Osteocyte (in vitro differentiated cells): ENCODE measurements at places on chromosomes 3 and 15. TPM values are rescaled to one million over a fixed set of nuclear protein-coding genes. Genes with fewer than 3 reads are reported as not detected.
A peak's percentile ranks its signal among the peaks of the same experiment; 100 is the strongest.

- DNase-seq: no peak
These were observed 37.4 kb upstream of the LDHAL6B start for GRCh38 chr15:59169251-59169708.

- no peak for DNase-seq
These were observed 2.4 kb downstream of the SLC6A6 start for GRCh38 chr3:14404631-14405359.

DNA sequence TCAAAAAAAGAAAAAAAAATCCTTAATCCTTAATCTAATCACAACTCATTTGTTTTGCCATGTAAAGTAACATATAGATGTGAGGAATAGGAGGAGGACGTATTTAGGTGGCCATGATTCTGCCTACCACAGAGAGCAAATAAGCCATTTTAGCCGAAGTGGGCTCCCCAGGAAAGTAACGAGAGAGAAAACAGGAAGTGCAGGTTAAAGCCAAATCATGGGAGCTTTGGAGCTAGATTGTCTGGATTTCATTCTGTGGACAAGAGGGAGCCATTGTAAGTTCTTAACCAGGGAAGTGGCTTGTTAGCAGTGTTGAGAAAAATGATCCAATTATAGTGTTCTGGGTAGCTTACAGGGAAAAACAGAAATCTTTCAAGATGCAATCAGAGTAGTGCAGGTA is 9.4 kb downstream of the TMOD2 start:
- DNase-seq: no peak

- peak; percentile 60 for DNase-seq
These were observed 190.1 kb downstream of the FAM43A start for GRCh38 chr3:194875581-194876402.

The RAMAC gene
- 19.7 and 23.8 TPM in 2 replicates for total RNA-seq

DNA sequence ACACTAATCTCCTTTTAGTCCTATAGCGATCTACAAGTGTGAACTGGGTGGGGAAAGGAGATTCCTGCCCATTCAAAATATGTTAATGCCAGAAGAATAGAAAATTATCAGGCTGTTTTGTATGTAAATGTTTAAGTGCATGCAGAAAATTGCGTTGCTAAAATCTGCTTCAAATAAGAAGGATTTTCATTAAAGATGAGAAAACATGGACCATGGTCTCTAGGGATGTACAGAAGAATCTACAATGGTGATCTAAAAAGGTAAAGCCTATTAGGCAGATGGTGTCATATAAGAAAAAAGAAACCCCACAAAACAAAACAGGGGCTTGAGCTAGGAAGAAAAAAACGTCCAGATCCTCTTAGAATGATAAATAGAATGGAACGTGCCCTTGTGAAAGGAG is 287.5 kb upstream of the ROBO1 start:
- DNase-seq: no peak

- DNase-seq: no peak
These were observed 487.4 kb downstream of the FGF12 start for GRCh38 chr3:192239956-192240355.

The SPINK8 gene
- not detected in 2 replicates for total RNA-seq
